Activated T-cell treated with anti-CD3 and anti-CD28 coated beads, Interleukin-2, amount 50 U/mL, for 4 hours (primary cell): ENCODE measurements at places on chromosomes 3 and 15.
A peak's percentile ranks its signal among the peaks of the same experiment; 100 is the strongest.

DNA sequence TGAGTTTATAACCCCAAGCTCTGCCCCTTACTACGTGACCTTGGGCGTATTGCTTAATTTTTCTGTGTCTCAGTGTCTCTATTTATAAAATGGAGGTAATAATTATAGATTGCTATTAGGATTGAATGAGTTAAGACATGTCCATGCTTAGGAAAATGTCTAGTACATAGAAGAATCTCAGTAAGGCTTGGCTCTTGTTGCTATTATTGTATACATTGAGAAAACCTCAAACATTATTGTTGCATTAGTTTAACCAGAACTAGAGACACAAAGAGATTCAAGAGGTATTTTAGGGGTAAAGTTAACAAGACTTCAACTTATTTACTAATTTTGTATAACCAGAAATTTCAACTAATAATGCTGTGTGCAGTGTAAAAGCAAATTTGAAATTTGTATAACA, 66.7 kb downstream of the MEF2A start:
- no peak for DNase-seq

- no peak for DNase-seq
Measured at GRCh38 chr3:3237979-3238378, 58.5 kb upstream of the CRBN start.

DNA sequence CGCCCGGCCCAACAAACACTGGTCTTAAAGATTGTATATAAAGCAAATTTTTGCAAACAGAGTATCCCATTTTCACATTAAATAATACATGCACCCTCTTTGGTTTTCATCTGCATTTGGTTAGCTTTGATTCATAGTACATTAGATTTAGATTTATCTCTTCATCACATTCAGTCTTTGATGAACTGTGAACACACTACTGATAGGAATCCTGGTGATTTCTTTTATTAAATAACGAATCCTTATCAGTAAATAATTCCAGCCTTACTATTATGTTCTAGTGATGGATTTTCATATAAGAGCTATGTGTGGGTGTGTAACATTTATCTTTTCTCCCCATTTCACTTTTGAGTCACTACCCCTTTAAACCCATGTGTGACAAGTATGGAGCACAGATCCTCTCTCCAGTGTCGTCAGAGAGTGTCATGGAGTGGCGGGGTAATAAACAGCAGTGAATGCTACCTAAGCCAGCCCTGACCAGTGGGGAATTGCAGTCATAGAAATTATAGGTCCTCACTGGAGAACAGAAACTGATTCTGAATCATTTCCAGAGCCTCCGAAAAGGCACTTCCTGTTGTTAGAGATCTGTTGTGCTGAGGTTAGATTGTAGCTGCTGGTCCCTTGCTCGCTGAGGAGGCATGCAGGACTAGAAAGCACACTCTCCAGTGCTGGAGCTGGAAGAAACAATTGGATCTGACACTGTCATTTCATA, 22.0 kb downstream of the SLC7A14 start:
- DNase-seq: no peak

- DNase-seq: no peak
Measured at GRCh38 chr15:51088585-51088984, 6.1 kb downstream of the TNFAIP8L3 start.

DNA sequence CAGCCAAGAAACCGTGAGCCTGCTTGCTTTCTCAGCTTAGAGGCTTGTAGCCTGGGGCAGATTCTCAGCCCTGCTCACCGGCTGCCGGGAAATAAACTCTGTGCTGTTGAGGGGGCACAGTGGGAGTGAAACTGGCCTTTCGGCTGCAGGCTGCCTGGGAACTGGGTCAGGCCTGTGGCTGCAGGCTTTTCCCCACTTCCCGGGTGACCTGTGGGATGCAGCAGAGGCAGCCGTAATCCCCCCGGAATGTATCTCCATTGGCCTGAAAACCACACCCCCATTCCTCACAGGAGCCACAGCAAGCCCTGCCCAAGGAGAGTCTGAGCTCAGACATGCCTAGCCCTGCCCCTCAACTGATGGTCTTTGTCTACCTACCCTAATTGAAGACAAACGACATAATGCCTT, 110.9 kb downstream of the STXBP5L start:
- no peak for DNase-seq

GRCh38 chr15:96720656-96721055, 390.2 kb downstream of the NR2F2 start:
- no peak for DNase-seq

- DNase-seq: no peak
Measured at GRCh38 chr15:49079340-49080039, 33.2 kb upstream of the SECISBP2L start.

- DNase-seq: no peak
Measured at GRCh38 chr15:63244976-63245645, 32.3 kb upstream of the APH1B start.

DNA sequence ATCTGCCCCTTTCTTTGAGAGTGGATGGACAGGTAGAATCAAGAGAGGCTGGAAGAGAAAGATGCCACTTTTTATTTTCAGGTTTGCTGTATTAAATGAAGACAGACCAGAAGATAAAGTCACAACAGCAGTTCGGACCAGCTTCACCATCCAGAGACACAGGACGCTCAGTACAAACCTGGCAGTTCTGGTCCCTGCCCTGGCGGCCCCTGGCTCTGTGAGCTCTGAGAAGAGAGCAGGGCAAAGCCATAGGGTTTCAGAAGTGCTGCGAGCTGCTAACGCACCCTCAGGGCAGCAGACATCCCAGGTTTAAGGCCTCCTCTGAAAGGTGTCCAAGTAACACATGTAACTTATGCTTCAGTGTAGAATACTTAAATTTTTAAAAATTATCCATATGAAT, 216.8 kb downstream of the ADAMTS17 start:
- no peak for DNase-seq

DNA sequence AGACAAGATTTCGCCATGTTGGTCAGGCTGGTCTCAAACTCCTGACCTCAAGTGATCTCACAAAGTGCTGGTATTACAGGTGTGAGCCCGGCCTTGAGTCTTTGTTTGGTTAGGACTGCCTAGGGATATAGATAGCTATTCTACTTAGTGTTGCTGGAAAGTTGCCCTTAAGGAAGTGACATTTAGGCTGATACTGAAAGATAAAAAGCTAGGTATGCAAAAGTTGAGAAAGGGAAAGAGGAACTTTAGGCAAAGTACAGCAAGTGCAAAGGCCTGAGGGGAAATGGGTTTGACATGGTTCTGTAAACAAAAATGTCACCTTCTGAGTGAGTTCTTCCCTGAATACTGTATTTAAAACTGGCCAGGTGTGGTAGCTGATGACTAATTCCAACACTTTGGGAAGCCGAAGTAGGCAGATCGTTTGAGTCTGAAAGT, 111.5 kb downstream of the ZNF609 start:
- DNase-seq: no peak

- DNase-seq: no peak
Measured at GRCh38 chr3:46193436-46193835, 14.7 kb downstream of the CCR1 start.

GRCh38 chr15:83207660-83208366, at the start of gene HDGFL3:
Gene HDGFL3 (minus strand): TSS chr15:83207823. CDS start chr15:83207414, 409 bp downstream.
- peak; percentile 5 for DNase-seq

GRCh38 chr3:61236556-61236955, 14.7 kb downstream of the FHIT start:
- DNase-seq: no peak

DNA sequence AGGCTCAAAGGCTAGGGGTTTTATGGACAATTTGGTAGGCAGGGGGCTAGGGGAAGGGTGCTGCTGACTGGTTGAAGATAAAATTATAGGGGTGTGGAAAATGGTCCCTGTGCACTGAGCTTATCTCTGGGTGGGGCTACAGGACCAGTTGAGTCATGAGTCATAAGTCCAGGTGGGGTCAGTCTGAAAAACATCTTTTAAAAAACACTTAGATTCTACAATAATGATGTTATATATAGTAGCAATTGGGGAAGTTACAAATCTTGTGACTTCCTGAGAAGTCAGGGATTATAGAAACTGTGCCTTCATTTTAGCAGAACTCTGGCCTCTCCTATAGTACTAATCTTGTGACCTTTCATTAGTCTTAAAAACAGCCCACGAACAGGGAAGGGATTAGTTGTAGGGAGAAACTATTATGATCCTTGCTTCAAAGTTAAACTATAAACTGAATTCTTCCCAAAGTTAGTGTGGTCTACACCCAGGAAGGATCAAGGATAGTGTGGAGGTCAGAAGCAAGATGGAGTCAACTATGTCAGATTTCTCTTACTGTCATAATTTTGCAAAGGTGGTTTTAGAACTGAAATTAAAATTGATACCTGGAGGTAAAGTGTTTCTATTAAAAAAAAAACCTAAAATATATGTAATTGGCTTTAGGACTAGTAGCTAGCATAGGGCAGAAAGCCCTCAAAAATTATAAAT, 130.1 kb downstream of the P2RY1 start:
- no peak for DNase-seq

- no peak for DNase-seq
Measured at GRCh38 chr3:47976135-47976732, 40.0 kb downstream of the MAP4 start.

GRCh38 chr3:197024881-197025735, 4.5 kb downstream of the MELTF start:
- DNase-seq: no peak

DNA sequence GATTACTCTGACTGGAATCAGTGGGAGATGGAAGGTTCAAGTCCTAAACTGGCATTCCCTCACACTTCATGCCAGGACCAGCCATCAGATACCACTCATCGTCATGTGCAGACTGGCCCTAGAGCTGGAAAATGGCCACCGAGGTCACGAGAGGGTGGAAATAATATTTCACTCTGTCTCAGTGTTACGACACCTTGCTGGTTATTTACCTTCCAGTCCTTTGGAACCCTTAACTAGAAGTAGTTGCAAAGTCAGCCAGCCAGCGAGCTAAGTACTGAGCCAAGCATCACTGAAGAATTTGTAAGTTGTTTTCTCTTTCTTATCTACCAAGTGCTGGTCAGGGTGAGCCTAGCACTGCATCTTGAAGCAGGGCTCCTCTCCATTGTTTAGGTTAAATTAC, 309.9 kb upstream of the RASGRP1 start:
- no peak for DNase-seq

- DNase-seq: no peak
Measured at GRCh38 chr3:171704002-171704401, 106.3 kb downstream of the PLD1 start.

- no peak for DNase-seq
Measured at GRCh38 chr3:68743521-68743920, 188.8 kb downstream of the TAFA4 start.

GRCh38 chr3:140403079-140403478, 274.8 kb upstream of the TRIM42 start:
- DNase-seq: no peak

GRCh38 chr15:88635318-88635717, 3.5 kb upstream of the ISG20 start:
- DNase-seq: no peak

DNA sequence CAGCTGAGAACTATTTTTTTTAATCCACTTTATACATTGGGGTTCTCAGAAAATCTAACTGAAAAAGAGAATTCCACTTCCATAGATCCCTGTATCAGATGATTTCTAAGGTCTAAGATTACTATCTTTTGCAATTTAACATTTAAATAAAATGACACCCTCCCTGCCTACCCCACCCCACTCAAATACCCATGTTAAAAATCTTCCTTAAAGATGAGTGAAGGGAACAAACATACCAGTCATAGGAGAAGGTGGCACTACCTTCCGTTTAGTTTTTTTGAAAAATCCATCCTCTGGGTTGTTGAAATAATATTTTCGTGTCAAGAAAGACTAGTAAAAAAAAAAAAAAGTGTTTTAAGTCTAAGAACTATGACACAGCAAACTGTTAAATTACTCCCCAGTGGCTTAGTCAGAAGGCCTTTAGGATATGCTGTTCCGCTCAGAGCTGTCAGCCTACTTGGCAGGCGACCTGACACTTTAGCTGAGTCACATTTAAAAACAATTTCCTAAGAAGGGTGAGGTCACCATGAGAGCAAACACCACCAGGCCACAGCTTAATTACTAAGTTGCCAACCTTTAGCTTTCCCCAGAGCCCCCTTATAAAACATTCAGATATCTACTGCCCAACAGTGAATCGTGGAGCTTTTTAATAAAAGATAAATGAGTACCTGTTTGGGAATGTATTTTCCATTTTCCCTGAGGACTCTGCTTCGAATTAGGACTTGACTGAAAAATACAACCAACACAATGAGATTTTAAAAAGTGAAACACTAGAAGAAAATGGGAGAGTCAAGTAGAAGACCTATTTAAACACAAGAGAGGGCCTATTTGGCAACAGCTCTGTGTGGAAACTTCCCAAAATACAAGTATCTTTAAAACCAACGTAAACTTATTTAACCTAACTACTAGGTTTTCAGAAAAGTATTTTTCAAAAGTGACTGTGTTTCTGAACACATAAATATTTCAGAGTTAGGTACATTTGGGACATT, 9.6 kb downstream of the EMC3 start:
- no peak for DNase-seq

GRCh38 chr3:133038089-133038730, at the start of gene TMEM108:
Gene TMEM108 (plus strand): TSS chr3:133038391.
- no peak for DNase-seq

DNA sequence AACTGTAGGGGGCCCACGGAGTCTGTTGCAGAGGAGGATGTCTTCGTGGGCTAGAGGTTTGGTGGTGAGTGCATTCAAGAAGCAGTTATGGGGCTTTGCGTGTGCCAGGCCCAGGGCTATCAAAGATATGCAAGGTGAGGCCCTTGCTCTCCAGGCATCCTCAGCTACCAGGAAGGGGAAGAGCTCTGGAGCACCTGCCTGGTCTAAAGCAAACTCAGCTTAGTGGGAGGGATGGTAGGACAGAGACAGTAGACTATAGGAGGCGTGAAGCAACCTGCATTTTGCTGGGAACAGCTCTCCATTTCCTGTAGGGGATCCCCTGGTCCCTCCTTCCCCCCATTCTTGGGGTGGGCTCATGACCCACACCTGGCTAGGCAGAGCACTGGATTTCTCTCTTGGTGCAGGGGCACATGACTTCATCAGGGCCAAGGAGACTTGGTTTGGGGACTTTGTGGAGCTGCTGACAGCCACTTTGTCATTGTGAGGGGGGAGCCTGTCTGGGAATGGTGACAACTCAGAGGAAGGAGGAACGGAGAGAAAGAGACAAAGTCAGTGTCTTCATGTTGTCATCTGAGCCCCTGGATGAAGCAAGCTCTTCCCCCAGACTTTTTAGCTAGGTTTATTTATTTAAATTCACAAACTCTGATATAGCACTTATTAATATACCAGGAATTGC, 8.6 kb upstream of the EEFSEC start:
- no peak for DNase-seq

DNA sequence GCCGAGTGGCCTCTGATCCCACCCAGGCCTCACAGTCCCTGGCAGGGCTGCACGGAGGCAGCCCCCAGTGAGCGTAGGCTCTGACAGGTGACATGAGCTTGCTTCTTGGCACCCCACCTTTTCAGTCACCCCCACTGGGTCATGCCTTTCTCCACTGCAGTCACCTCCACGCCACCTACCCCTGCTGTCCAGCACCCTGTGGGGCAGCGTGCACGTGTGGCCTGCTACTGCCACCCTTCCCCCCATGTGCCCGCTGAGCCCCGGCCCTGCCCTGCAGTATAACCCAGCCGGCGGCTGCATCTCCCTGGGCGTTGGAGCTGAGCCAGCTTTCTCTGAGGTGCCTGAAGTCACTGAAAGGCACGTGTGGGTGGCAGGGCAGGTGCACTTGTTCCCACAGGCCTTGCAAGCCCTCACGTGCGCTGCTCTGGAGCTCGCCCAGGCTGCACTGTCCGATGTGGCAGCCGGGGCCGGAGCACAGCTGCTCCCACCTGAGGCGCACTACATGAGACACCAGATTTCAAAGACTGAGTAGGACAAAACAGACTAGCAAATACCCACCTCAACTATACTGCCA, 65.6 kb downstream of the NIPA2 start:
- DNase-seq: no peak

GRCh38 chr3:135694142-135694541, 271.4 kb upstream of the PPP2R3A start:
- no peak for DNase-seq

GRCh38 chr15:61171209-61171608, 57.9 kb downstream of the RORA start:
- DNase-seq: no peak
